ENCODE measurements at places on chromosomes 3 and 15.

- no peak for DNase-seq
Measured at GRCh38 chr3:120071259-120071658, 23.0 kb downstream of the GSK3B start.

GRCh38 chr3:40660554-40660953 is 135.8 kb downstream of the ZNF621 start:
- DNase-seq, result no peak

DNA sequence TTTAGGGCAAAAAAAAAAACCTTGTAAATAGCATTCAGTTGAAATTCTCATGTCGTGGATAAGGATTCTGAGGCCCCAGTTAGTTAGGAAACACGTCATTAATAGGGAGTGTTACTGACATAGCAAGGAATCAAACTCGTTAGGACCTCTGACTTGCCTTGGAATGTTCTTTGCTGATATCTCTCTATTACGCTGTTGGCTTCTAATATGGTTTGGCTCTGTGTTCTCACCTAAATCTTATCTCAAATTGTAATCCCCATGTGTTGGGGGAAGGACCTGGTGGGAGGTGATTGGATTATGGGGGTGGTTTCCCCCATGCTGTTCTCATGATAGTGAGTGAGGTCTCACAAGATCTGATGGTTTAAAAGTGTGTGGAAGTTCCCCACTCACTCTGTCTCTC is 40.3 kb downstream of the CHL1 start:
- DNase-seq, result no peak

GRCh38 chr3:50671331-50671730 is 3.4 kb upstream of the DOCK3 start:
- DNase-seq, result no peak

- no peak for DNase-seq
Measured at GRCh38 chr15:70625438-70625837, 137.9 kb downstream of the UACA start.

DNA sequence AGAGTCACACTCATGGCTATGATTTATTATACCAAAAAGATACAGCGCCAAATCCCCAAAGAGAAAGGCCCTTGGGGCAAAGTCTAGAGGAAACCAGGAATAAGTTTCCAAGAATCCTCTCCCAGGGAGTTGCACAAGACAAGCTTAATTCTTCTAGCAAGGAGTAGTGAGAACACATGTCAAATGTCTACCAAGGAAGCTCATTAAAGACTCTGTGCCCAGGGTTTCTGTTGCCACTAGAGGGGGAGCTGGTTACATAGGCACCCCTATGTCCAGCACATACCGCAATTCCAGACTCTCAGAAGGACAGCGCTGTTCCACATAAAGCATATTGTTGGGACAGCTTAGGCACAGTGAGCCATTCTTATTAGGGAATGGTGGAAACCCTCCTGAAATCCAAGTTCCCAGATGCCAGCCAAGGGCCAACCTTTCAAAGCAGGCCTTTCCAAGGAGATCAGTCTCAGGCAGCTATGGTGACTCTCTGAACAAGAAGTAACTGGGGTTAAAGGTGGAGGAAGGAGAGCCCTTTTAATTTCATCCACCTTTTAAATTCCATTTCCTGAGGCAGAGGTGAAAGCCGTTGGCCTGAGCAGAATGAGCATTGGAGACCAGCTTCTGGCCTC is 194.2 kb downstream of the UACA start:
- DNase-seq, result no peak

GRCh38 chr3:158405507-158405906 is 165.5 kb upstream of the MLF1 start:
- DNase-seq, result no peak

DNA sequence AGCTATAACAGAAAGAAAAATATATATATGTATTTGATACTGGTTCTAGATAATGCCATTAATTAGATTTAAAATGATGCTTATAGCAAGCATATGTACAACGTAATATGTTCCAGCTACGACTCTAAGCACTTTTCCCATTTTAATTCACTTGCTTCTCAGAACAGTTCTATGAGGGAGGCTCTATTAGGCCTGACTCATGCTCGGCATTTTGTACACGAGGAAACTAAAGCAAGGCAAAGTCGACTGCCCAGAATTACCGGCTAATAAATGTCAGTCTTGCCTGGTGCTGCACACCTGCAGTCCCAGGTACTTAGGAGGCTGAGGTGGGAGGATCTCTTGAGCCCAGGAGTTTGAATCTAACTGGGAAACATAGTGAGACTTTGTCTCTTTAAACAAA is 106.0 kb downstream of the PTPRG start:
- no peak for DNase-seq

DNA sequence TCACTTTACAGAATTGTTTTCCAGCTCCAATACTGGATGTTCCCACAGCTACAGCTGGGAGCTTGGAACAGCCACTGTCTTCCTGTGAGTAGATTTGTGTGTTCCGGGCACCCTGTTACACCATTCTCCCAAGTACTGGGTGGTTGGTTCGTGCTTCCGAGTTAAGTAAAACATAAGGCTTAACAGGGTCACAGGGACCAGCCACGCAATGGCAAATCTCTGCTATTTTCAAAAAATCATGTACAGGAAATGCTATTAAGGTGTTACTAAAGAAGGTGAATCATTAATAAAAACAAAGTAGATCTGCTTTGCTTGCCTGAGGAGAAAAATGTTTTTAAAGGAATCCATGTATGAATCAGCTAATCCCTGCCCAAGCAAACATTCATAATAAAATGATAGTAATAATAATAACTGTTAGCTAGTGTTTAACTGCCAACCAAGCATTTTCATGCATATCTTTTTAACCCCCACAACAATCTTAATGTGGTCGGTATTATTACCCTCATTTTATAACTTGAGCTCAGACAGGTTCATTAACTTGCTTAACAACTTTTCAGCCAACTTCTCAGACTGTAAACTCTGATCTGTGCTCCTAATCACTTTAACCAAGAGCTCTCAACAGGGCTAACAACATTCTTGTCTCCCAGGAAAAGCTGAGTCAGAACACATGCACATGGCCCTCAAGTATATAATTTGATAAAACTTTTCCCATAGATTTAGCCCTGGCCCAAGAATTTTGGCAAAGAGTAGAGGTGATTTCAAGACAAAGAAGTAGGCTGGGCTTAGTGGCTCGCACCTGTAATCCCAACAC is 2.7 kb upstream of the C2CD4A start:
- DNase-seq, result no peak

DNA sequence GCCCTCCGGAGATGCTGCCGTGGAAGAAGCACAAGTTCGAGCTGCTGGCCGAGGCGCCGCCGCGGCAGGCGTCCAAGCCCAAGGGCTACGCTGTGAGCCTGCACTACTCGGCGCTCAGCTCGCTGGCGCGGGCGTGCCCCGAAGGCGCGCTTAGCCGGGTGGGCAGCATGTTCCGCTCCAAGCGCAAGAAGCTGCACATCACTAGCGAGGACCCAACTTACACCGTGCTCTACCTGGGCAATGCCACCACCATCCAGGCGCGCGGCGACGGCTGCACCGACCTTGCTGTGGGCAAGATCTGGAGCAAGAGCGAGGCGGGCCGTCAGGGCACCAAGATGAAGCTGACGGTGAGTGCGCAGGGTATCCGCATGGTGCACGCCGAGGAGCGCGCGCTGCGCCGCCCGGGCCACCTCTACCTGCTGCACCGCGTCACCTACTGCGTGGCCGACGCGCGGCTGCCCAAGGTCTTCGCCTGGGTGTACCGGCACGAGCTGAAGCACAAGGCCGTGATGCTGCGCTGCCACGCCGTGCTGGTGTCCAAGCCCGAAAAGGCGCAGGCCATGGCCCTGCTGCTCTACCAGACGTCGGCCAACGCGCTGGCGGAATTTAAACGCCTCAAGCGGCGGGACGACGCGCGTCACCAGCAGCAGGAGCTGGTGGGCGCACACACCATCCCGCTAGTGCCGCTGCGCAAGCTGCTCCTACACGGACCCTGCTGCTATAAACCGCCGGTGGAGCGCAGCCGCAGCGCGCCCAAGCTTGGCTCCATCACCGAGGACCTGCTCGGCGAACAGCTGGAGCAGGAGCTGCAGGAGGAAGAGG is 1.3 kb downstream of the FAM43A start:
- peak; percentile 33 for DNase-seq

- no peak for DNase-seq
Measured at GRCh38 chr3:164732166-164732565, 346.1 kb downstream of the SI start.

DNA sequence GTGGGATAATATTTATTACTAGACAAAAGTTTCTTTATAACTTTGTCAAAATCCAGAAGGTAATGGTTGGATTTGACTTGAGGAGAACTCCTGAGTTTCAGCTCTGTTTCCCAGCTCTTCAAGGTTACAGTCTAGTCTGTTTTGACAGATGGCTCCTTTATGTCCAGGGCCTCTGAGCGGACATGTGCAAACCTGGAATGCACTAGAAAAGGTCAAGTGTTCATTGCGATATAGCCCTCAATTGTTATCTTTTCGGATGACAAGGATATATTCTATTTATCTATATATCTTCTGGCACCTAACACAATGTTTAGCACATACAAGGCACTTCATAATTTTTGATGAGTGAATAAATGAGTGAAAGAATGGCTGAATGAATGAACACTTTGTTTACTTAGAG is 513.2 kb upstream of the GOLIM4 start:
- DNase-seq, result no peak

DNA sequence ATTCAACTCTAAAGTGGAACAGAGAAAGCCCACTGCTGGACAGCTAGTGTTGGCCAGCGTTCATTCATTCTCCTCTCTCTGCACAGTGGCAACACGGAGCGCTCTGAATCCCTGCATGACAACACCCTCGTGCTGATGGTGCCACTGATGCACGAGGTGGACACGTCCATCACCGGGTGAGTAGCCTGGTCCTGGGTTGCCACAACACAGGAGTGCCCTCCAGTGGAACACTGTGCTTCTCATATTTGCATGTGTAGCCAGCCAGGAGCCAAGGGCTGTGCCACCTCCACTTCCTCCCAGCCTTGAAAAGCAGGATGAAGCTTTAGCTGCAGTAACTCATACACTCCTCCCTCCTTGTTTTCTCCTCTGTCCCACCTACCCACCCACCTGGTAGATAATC is 120.0 kb upstream of the CTDSPL start:
- no peak for DNase-seq

DNA sequence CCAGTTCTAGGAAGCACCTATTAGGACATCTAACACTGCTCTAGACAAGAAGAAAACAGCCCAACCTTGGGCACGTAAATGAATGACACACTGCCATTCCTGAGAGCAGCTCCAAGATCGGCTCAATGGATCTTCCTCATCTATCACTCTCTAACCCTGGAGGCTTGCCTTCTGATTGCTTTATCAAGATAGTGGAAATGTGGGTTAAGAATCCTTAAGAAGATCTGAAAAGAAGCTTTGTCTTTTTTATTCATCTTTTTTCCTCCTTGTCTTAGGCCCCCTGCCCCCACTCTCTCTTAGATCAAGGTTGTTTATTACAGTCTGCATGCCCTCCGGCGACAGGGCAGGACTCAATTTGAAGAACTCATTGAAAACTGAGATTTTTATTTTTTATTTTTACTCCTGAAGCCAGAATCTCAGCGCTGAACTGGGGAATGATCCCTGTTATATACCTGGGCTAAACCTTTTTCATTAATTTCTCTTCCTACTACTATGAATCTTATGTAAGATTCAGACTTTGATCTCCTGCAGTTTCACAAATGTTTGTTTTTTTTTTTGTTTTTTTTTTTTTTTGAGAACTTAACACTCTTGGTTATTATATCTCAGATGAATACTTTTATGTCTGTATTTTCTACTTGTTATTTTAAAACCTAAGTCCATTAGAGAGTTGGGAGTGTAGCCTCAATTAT is 219.5 kb downstream of the SV2B start:
- DNase-seq, result no peak

GRCh38 chr3:193330555-193331204 is 47.9 kb downstream of the ATP13A5 start:
- DNase-seq, result no peak

DNA sequence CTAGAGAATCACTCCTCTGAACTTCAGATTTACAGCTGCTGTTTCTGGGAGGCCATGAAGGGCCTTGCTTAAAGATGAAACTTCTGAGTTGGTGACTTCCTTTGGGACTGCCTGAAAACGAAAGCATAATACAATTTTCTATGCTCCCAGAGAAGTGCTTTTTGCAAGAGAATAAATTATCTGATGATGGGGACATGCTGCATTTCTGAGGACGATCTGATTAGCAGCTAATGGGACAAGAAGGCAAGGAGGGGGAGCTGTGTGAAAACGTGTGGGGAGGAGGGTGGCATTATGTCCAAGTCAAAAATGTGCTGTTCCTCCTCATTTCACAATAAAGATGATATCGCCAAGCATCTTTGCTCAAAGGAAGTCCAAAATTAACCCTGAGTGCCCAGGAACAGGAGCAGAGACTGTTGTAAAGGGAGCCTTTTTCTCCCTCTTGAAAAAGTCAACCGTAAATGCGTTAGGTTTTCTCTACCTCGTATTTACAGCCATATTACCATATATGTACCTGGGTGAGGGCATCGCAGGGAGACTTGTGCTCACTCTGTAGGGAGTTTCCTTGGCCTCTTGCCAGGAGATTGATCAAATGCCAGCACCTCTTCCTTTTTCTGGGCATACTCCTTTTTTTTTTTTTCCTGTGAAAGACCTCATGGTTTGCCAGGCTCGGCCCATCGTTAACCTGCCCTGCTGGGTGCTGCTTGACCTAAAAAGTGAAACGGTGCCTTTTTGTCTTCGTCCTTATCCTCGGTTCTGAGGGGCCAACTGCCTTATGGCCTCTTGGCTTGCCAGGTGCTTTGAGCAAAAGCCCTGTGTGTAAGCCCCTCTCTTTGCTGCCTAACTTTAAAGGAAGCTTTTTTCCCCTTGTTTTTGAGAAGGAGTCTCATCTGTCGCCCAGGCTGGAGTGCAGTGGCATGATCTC is 11.5 kb downstream of the ITPR1 start:
- peak; percentile 35 for DNase-seq

Data from activated CD4-positive, alpha-beta T cell treated with anti-CD3 and anti-CD28 coated beads, Interleukin-2, Interleukin-6, amounts not matched to agents 100 ng/mL and 50 ng/mL, durations not matched to agents 16 hours and 8 hours (primary cell).